ENCODE measurements at places on chromosomes 2 and 18.

GRCh38 chr2:190722061-190722759 lies 73.3 kb downstream of the NAB1 start:
- peak; percentile 57 for DNase-seq

GRCh38 chr2:139478165-139478914 lies 698.1 kb upstream of the NXPH2 start:
- no peak for DNase-seq

- no peak for DNase-seq
These were observed 28.4 kb downstream of the HK2 start for GRCh38 chr2:74862020-74862964.

- no peak for DNase-seq
These were observed 185.8 kb upstream of the CNTNAP5 start for GRCh38 chr2:123839326-123839725.

Measured in T-helper 2 cell treated with Interferon-gamma antibody and Interleukin-4, amounts not matched to agents 5 μg/mL and 100 μg/mL, for 36 hours (primary cell).